ENCODE measurements at places on chromosomes 1 and 21.

- no peak for DNase-seq
Measured at GRCh38 chr1:65850281-65850680, 57.6 kb downstream of the PDE4B start.

DNA sequence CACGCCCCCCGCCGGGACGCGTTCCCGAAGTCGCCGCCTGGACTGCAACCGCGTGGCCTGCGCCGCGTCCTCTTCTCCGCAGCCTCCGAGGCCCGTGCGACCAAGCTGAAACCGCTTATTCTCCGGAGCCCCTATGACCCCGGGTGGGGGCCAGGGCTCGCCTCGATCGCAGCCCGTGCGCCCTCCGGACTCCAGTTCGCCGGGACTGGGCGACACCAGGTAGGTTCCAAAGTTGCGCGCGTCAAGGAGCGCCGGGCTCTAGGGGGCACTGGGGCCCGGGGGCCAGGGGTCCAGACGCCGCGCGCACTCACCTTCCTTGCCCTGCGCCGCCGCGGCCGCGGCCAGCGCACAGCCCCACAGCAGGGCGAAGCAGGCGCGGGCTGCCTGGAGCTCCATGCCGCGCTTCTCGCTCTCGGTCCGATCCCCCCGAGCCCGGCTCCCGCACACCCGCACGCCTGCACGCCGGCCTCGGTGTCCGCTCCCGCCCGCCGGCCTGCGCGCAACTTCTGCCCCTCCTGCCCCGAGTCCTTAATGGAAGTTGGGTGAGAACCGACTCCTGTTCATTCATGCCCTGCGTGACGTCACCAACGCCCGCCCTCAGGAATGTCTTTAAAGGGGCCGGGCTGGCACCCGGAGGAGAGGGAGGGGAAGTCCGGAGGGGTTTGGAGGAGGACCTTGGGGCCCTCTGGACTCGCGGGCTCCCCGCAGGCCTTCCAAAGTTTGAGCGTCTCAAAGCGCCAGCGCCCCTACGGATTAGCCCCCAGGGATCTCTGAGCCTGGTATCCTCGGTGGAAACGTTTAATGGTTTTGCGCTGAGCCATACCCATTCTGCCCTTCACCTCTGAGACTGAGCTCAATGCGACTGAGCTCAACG, at the start of gene EPHA2:
TSS of gene EPHA2 (minus strand) at position 533 of the 874 bp plus-strand sequence. CDS start at position 396, 137 bp downstream.
- no peak for DNase-seq

DNA sequence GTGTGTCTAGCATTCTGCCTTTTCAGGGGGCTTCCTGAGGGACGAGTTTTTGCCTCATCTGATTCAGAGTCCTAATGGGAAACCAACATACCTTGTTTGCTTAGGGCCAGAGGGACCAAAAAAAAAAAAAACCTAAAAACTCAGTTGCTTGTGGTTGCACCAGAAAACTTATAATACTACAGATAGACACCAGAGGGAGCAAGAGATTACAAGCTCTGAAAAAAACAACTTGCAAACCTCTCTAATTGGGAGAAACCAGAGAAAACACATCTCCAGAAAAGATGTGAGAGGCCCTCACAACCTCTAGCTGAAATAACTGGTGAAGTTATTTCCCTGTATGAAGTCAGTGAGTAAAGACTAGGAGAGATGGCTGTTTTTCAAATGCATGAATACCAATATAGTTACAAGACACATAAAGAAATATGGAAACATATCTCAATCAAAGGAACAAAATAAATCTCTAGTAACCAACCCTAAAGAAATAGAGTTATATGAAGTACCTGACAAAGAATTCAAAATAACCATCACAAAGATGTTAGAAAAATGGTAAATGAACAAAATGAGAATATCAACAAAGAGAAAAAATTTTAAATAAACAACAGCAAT, 233.7 kb upstream of the NFIA start:
- DNase-seq, result no peak

DNA sequence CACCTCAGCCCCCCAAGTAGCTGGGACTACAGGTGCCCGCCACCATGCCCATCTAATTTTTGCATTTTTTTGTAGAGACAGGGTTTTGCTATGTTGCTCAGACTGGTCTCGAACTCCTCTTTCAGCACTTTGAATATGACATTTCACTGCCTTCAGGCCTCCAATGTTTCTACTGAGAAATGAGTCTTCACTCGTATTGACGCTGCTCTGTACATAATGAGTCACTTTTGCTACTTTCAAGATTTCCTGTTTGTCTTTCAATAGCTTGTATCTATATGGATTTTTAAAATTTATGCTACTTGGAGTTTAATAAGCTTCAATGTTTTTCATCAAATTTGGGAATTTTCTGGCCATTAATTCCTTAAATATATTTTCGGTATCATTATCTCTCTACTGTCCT, 64.7 kb downstream of the GORAB start:
- no peak for DNase-seq
